ENCODE measurements at places on chromosomes 16 and 17.

DNA sequence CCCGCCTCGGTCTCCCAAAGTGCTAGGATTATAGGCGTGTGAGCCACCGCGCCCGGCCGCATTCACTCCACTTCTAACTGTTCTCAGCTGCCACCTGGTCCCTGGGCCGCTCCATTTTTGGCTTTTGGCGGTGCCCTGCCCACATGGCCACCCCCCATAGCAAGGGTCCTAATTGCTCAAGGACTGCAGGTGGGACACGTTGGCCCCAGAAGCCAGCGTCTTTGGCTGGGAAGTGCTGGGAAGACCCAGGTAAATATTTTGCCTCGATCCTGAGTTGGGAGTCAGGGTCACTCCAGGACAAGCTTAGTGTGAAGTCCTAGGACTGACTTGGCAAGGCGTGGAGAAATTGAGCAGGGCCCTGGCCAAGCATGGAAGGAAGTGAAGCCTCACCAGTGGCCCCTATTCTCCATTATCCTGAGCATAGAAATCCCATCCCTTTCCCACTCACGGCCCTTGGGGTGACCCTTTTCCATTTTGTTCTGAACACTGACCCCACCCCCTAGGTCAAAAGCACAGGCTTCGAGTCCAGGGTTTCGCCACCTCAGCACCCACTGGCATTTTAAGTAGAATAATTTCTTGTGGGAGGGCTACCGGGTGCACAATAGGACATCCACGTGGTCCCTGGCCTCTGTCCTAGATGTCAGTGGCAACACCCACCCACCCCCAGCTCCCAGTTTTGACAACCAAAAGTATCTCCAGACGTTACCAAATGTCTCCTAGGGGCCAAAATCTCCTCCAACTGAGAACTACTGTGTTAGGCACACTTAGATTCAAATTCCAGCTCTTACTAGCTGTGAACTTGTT lies 5.9 kb upstream of the WDR81 start:
- DNase-seq = no peak

GRCh38 chr16:89194340-89195311 lies 5.7 kb downstream of the SLC22A31 start:
- no peak for DNase-seq

- no peak for DNase-seq
These were observed 601 bp downstream of the SPNS1 start for GRCh38 chr16:28975158-28975599.

GRCh38 chr16:46717692-46718091 lies 28.2 kb downstream of the ORC6 start:
- no peak for DNase-seq

DNA sequence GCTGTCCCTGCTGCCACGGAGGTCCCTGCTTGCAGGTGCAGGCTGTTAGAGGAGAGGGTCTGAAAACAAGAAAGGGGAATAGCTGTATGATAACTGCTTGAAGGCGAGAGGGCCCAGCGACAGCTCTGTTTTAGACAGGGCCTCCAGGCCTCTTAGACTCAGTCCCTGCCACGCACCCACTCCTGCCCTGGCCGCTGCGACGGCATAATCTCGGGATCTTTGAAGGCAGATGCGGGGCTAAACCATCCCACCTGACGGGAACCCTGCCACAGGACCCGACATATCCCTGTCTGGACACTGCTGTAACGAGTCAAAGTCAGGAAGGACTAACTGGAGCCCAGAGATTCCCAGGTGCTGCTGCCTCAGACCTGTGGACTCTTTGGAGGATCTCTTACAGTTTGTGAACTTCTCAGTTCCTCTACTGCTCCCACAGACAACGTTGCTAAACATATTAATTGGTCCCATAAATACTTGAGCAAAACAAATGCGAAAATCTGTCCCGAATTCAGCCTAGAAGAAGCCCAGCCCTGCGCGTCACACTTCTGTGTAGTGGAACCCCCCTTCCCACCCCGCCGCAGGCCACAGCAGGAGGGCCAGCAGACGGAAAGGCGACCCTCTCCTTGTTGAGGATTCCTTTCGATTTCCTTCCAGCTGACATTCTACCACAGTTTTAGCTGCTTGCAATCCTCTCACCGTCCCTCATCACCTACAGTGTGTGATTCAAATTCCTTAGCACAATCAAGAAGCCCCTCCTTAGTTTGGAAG lies 998 bp upstream of the TMEM11 start:
- no peak for DNase-seq

- DNase-seq = peak; percentile 61
These were observed at the start of gene UBTF for GRCh38 chr17:44219616-44220212. Gene UBTF (minus strand): TSS chr17:44219675. CDS start chr17:44218229, 1,446 bp downstream.

DNA sequence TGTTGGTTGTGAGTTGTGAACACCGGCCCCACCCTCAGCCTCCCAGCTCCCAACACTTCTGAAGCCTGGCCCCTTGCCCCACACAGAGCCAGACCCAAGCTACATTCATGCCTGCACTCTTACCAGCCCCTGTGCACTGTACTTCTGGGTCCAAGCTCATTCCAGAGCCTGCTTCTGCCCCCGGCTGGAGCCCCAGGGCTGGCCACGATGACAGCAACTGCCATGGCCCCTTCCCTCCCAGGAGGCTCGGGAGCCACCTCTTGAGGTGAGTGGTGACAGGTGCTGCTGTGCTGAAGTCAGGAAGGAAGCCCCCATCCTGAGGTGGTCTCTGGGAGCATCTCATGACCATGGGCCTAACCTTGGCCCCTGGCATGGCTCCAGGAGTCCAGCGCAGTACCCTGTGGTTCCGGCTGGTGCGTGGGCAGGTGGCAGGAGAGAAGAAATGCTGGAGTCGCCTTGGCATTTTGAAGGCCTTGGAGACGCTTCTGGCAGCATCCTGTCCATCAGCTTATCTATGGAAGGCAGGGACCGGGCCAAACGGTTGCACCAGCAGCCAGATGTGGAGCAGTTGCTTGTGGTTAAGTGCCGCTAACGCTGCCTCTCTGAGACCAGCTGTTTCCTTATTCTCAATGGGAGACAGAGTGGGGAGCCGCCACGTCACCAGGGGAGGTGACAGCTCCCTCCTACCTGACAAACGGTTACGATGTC lies 3.9 kb upstream of the CDT1 start:
- DNase-seq = no peak

DNA sequence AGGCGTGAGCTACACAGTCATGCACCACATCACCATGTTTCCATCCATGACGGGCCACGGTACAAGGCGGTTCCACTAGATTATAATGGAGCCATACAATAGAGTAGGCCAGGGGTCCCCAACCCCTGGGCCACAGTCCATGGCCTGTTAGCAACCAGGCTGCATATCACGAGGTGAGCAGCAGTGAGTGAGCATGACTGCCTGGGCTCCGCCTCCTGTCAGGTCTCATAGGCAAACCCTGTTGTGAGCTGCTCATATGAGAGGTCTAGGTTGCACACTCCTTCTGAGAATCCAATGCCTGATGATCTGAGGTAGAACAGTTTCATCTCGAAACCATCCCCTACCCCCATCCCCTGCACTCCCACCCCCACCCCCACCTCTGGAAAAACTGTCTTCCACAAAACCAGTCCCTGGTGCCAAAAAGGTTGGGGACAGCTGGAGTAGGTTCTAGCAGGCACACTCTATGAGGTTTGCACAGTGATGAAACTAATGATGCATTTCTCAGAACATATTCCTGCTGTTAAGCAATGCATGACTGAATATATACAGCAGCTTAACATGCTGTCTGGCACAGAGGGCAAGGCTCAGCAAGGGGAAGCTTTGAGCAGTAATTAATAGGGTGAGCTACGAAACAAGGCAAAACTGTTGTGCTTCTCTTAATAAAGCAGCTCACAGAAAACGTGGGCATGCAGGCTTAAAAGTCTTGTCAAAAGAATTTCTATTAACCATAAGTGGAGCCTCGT lies 108.0 kb downstream of the VPS53 start:
- DNase-seq = no peak

DNA sequence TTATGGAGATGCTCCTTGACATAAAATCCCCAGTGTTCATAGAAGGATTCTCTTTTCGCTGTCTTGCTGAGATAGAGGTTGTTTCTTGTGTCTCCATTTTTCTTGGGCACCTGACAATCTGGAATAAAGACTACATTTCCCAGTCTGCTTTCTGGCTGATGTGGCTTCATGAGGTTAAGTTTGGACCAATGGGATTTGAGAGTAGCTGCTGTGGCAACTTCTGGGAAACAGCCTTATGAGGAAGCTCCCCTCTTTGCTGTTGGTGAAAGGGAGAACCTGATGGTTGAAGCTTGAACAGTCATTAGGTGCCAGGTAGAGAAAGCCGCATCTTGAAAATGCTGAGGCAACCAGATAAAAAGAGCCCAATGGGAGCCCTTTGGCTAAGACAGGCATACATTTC lies 24.4 kb downstream of the HS3ST4 start:
- no peak for DNase-seq

DNA sequence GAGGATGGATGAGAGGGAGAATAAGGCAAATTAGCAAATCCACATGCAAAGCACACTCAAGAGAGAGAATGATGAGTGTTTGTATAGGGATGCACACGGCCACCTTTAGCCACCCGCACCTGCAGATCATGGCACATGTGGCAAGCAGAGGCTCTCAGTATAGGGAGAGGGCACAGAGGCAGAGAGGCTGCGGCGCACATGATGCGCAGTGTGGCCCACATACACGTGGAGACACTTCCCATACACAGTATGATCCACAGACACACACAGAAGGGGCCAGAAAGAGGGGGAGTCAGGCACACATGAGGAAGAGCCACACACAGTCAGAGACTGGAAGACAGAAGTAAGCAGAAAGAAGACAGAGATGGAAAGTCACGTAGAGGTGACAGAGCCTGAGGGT lies 6.5 kb upstream of the CHD3 start:
- DNase-seq = no peak

- no peak for DNase-seq
These were observed 233.1 kb downstream of the CBLN1 start for GRCh38 chr16:49048557-49048956.

- no peak for DNase-seq
These were observed 47.8 kb downstream of the PITPNM3 start for GRCh38 chr17:6508519-6509030.

DNA sequence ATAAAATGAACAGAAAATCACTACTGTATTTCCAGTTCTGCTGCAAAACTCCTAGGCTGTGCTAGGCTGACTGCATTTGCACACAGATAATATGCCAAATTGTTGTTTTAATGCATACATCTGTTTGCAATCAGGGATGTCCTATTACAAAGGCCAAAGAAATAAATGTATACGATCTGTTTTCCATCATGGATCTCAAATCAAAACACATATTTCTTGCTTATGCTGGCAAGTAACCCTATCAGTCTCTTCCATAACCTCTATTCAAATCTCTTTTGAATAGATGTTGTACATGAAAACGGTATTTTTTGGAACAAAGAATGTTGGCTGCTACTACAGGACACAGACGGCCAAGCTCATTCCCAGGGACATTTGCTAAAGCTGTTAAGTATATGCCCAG lies 56.6 kb downstream of the DUSP14 start:
- no peak for DNase-seq

DNA sequence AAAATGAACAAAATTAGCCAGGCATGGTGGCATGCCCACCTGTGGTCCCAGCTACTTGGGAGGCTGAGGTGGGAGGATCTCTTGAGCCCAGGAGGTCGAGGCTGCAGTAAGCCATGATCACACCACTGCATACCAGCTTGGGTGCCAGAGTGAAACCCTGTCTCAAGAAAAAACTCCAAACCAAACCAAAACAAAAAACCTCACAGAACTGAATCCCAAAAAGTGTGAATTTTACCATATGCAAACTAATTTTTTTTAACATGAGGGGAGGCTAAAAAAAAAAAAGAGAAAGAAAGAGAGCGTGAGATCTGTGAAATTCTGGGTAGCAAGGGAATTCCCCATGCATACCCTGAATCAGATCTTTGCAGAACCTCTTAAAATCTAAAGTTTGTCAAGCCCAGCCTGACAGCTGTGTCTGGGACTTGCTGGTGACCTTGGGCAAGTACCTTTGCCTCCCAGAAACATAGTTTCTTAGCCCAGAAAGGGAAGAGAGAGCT lies 17.1 kb upstream of the CDH1 start:
- DNase-seq = no peak

GRCh38 chr17:58156839-58157803 lies 8.9 kb downstream of the OR4D1 start:
- peak; percentile 16 for DNase-seq

GRCh38 chr17:55931446-55931845 lies 180.6 kb downstream of the PCTP start:
- no peak for DNase-seq

GRCh38 chr17:42989726-42990652 lies 8.2 kb upstream of the RPL27 start:
- no peak for DNase-seq

GRCh38 chr17:68029512-68030215 lies 5.9 kb upstream of the KPNA2 start:
- no peak for DNase-seq

Data from stimulated activated CD4-positive, alpha-beta T cell treated with anti-CD3 and anti-CD28 coated beads, TNF-alpha, amount 100 ng/mL, for 1 hour (primary cell).